ENCODE measurements at places on chromosomes 1 and 21. TPM values are rescaled to one million over a fixed set of nuclear protein-coding genes. Genes with fewer than 3 reads are reported as not detected.

The DNASE2B gene
- not detected for polyA plus RNA-seq

DNA sequence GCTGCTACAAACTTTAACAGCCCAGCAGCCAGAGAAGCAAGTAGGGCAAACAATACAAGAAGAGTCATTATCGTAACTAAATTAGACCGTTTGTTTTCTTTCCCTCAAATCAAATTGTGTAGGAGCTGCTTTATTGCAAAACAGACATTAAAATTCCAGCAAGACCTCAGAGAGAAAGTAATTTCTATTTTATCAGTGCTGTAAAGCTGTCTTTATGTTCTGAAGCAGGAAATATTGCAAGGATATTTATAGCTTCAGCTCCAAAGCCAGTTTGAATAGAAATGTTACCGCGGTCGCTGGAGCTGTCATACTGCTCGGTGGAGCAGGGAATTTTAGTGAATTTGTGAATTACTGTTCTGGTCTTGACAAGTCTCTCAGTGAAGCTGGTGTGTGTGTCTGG, 503.8 kb upstream of the PLXNA2 start:
- DNase-seq = no peak
- no peaks in the 10 kb centered on the region for H3K36me3 ChIP-seq
- H3K4me1 ChIP-seq = no peaks in the 10 kb centered on the region
- H3K4me3 ChIP-seq = no peak overlapping the region
- no peaks in the 10 kb centered on the region for H3K27me3 ChIP-seq

DNA sequence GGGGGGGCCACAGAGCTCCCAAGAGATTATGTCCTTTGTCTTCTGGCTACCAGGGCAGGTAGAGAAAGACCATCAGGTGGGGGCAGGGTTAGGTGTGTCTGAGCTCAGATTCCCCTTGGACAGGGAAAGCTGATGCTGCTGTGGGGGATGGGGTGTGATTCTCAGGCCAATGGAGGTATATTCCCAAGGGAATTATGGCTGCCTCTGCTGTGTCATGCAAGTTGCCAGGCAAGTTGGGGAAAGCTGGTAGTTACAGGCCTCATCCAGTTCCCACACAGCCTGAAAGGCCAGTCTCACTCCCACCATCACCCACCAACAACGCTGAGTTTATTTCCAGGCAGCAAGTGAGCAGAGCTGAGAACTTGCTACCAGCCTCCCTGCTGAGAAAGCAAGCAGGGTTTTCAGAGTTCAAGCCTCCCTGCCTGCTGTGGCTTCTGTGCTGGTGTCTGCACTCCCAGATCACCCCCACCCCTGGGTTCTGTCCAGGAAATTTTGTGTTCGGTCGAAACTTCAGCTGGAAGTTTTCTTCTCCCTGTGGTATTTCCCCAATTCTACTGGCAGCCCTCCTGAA, 21.3 kb downstream of the IFI16 start:
- no peaks in the 10 kb centered on the region for H3K27me3 ChIP-seq
- peak overlapping the region; percentile 37 for H3K27ac ChIP-seq
- H3K4me1 ChIP-seq = peaks cover 98% of the 10 kb centered on the region
- no peak for DNase-seq

The ASCL5 gene
- not detected for polyA plus RNA-seq

- no peak for DNase-seq
- no peak overlapping the region for H3K27ac ChIP-seq
- peaks cover 8% of the 10 kb centered on the region for H3K27me3 ChIP-seq
- H3K4me1 ChIP-seq = no peaks in the 10 kb centered on the region
Measured at GRCh38 chr1:85142753-85143152, 58.1 kb downstream of the SYDE2 start.

- no peaks in the 10 kb centered on the region for H3K36me3 ChIP-seq
- H3K4me1 ChIP-seq = no peaks in the 10 kb centered on the region
- DNase-seq = no peak
- H3K4me3 ChIP-seq = no peak overlapping the region
Measured at GRCh38 chr1:77018761-77019160, 151.5 kb downstream of the ST6GALNAC5 start.

DNA sequence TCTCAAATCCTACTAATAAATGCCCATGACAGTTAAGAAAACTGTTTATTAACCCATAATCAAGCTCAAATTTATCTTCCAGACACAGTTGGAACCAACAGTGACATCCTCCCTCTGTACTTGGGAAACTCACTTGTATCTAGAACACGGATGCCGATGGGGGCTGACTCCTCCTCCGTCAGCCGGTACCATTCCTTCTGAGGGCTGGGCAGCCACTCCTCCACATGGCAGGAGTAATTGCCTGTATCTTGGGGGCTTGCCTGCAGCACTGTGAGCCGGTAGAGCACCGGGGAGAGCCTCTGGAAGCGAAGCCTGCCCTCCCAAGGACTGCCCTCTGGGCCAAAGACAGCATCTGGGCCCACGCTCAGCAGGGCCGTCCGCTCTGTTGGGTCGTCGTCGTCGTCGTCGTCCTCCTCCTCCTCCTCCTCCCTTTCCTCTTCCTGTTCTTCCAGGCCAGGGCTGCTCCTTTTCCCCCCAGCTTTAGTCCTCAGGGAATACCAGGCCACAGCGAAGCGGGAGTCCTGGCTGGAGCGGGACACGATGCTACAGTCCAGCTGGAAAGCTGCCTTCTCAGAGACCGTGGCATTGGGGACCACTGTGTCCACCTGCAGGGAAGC, 8.5 kb upstream of the CD58 start:
- DNase-seq = no peak
- H3K27me3 ChIP-seq = peaks cover 5% of the 10 kb centered on the region
- H3K27ac ChIP-seq = no peak overlapping the region
- H3K4me1 ChIP-seq = no peaks in the 10 kb centered on the region
- no peaks in the 10 kb centered on the region for H3K36me3 ChIP-seq
- no peak overlapping the region for H3K4me3 ChIP-seq

- no peak overlapping the region for H3K27ac ChIP-seq
- H3K4me3 ChIP-seq = no peak overlapping the region
- peaks cover 2% of the 10 kb centered on the region for H3K27me3 ChIP-seq
- DNase-seq = no peak
Measured at GRCh38 chr1:198391393-198392020, 149.0 kb downstream of the ATP6V1G3 start.

GRCh38 chr1:234608911-234609690, 877 bp downstream of the IRF2BP2 start:
- peak overlapping the region; percentile 73 for H3K27ac ChIP-seq
- peak overlapping the region; percentile 85 for H3K4me3 ChIP-seq
- H3K27me3 ChIP-seq = peaks cover 34% of the 10 kb centered on the region

The ZYG11A gene
- not detected for polyA plus RNA-seq

Measured in immature natural killer cell (primary cell).